ENCODE measurements at places on chromosomes 13 and 19. TPM values are rescaled to one million over a fixed set of nuclear protein-coding genes. Genes with fewer than 3 reads are reported as not detected.

DNA sequence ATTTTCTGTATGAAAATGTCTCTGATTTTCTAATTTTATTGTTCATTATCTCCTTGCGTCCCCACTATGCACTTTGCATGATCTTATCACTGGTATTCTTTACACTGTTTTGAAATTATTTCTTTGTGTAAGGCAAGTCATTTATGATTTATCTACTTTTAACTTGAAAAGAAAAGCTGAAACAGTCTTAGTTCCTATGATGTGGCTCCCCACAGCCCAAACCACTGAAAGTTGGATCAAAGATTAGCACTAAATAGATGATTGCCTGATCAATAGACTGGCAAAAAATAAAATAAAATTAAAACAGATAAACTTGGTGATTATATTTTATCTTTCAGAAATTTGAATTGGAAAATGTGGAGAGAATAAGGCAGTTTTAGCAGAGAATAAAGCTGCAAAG lies 1101.9 kb downstream of the PCDH9 start:
- no peak for DNase-seq

The C19orf33 gene
- 16.3 TPM for total RNA-seq

The CHST8 gene
- 0.48 TPM for total RNA-seq

GRCh38 chr13:42735010-42735409 lies 46.4 kb upstream of the FAM216B start:
- no peak for DNase-seq

GRCh38 chr13:41708713-41709112 lies 251.4 kb downstream of the RGCC start:
- no peak for DNase-seq

DNA sequence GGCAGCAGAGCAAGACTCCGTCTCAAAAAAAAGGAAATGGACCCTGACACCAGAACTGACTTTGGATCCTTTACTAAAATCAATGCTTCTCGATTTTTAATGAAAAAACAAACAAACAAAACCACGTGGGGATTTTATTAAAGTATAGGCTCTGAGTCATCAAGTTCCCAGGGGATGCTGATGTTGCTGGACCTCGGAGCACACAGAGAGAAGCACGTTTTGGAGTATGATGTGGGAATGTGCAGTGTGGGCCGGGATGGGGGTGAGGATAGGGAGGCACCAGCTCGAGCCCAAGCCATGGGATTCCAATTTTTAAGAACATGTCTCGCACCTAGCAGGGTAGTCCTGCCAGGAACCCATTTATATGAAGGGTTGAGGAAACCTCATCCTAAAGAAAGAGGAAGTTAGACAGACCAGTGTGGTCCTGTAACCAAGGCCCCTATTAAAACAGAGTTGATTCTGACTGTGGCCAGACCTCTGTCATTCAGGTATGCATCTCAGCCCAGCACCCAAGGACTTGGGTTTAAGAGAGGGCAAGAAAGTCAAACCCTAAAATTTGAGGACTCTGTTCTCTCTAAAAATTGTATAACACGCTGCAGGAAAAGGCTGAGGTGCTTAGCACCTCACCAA lies 6.4 kb downstream of the FLT1 start:
- no peak for DNase-seq

GRCh38 chr13:49786401-49787008 lies 6.0 kb downstream of the KPNA3 start:
- DNase-seq, result no peak

DNA sequence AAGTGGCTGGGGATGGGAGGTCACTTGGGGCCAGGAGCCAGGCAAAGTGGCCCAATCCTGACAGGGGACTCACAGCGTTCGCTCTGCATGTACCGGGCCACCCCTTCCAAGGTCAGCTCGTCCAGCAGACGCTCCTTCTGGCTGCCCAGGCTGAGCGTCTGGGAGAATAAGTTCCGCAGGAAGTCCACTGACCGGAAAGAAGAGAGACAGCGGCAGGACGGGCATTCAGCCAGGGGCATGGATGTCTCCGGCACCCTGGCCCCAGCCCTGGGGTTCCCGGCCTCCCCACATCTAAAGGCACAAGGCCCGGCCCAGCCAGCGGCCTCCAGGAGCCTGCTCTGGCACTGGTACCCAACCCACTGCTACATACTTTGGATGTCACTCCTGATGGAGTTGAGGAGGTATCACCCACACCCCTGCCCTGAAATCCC lies 6.1 kb downstream of the SIRT2 start:
- DNase-seq, result peak; percentile 38

DNA sequence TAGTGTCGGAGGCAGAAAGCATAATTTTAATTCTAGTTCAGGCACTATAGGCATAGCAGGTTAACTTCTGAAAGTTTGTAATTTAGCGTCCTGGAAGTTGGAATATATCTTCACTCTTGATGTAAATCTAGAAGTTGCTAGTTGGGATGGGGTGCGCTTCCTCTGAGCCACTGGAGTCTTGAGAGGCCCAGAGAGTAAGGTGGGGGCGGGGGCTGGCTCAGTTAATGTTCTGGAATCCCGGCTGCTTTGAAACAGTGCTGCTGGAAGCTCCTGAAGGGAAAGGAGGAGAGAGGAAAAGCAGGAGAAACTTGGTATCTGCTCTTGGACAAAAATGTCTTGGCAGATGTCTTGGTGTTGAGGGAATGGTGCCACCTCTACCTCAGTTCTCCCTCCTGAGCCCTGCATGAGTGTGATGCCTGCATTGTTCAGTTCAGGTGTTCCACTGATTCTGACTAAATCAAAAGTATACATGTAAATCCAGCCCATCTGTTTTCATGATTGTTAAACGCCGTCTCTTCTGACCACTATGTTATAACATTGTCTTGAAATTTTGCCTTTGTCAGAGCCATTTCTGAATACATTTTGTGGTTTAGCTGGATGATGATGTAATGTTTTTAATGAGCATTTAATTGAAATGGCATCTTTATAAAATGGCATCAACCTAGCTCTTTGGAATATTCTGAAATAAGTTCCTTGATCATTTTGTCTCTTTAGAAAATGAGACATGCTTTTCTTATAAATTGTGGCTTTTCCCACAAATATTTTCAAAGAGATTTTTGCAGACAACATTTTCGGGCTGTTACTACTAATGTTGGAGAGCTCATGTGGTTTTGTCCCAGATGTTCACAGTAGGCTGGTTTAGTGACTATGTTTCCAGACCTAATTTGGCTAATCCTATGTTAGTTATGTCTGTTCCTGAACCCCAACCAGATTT lies 202.7 kb downstream of the SHISA2 start:
- no peak for DNase-seq

The SYNE4 gene
- 0.43 TPM for total RNA-seq

The TMEM259 gene
- total RNA-seq, result 196 TPM

DNA sequence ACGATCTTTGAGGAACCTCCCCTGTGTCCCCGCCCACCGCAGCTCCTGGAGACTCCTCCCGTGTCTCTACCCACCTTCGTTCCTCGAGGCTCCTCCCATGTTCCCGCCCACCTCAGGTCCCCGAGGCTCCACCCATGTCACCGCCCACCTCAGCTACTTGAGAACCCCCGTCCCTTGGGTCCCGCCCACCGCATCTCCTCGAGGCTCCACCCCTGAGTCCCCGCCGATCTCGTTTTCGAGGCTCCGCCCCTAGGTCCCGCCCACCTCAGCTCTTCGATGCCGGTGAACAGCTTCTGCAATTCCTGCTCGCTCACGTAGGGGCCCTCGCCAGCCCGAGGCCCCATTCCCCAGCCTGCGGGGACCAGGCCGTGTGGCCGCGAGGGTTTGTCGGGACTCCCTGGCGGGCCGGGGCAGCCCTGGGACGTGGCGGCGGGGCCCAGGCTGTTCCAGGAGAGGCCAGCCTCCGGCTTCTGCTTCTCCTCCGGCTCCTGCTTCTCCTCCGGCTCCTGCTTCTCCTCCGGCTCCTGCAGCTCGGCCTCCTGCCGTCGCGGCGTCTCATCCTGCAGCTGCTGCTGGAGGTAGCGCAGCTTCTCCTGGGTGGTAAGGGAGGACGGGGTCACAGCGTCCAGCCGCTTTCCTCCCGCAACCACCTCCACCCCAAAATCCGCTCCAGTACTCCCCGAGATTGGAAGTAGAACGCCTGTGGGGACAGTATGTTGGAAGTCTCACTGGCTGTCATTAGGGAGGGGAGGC lies 16.7 kb downstream of the TSKS start:
- peak; percentile 73 for DNase-seq

The FGF9 gene
- 0.81 TPM for total RNA-seq

The CPT1C gene
- 25.8 TPM for total RNA-seq

DNA sequence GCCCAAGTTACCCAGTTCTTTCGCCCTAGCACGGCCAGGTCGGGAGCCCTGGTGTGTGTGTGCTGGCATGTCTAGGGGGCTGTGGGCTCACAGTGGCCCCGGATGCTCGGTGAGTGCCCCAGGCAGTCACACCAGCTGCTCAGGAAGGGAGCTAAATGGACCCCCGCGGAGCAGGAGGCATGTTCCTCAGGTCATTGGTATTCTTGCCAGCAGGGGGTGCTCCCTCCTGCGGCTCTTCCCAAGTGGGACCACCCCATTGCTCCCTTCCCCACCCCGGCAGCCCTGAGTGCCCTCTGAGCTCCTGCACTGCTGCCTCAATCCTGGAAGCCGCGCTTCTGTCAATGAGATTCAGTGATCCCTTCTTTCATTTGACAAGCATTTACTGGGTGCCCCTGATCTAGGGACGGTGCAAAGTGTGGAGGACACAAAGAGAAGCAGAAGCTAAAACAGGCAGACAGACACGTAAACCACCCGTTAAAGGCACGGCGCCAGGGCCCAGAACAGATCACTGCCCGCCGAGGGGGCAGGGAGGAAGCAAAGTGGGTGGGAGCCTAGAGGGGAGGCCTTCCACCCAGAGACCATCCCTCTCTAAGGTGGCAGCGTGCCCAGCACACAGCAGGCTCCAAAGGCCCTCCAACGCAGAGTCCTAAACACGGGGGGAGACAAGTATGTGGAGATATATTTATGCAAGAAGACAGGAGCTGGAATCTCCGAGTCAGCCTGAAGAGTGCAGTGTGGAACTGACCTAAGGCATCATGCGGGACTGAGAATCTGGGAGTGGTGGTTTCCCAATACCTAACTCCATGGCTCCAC lies 5.2 kb upstream of the ADPRHL1 start:
- DNase-seq, result no peak

DNA sequence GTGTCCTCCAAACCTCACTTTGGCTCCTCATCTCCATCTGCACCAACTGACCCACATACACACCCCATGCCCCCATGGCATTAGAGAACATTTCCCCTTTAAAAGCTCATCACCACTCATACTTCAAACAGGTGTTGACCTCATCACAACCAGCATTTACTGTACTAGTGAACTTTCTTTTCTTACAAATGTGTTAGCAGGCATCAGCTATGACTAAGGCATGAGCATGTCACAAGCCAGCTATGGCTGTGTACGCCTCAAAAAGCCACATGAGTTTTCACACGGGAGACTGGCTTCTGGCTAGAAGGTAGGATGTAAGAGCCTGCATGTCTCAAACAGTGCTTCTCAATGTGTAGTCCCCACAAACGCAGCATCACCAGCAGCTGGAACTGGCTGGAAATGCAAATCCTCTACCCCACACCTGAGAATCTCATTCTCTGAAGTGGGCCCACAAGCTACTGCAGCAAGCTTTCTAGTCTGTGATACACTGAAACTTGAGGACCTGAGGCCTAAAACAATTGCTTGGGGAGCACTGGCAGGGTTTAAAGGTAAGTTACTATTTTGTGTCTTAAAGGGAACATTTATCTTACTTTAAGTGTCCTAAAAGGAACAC lies 66.8 kb downstream of the TUBGCP3 start:
- DNase-seq, result no peak

DNA sequence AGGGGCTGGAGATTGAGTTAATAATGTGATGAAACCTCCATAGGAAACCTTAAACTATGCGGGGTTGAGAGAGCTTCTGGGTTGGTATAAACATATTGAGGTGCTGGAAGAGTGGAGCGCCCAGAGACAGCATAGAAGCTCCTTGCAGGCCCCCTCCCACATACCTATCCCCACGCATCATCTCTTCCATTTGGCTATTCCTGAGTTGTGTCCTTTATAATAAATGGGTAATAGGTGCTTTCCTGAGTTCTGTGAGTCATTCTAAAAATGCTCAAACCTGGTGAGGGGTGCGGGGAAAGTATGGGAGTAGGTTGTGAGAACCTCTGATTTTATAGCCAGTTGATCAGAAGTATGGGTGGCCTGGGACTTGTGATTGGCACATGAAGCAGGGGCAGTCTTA lies 14.6 kb downstream of the CCDC122 start:
- DNase-seq, result no peak

The ZNF791 gene
- total RNA-seq, result 38.3 TPM

DNA sequence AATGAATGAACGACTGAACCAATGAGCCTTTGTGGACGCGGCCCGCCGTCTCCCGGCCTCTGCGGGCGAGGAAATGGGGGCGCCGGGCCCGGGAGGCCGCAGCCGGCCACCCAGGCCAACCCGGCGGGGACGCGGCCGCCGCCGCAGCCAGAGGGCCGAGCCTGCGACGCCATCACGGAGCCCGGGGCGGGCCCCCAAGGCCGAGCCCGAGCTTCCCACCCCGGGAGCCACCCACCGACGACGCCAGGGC lies 216 bp downstream of the SUGP2 start:
- no peak for DNase-seq

DNA sequence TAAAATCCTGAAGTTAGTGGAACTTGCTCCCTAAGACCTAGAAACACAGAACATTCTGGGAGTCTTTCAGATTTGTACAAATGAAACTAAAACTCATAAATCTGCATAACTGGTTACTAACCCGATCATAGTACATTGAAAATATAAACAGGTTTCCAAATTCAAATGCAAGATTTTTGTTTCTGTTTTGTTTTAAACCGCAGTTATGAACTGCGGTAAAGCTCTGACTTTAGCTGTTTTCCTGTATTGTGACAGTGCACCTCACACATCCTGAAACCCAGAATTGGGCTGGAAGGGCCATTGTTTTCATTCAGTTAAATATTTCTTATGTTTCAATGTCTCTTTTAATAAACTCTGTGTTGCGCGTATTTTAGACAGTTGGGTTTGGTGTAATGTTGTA lies 204.7 kb downstream of the SHISA2 start:
- no peak for DNase-seq

The BRSK1 gene
- total RNA-seq, result 1.9 TPM

The RAB8A gene
- total RNA-seq, result 70.5 TPM

GRCh38 chr13:107969546-107969945 lies 245.8 kb downstream of the LIG4 start:
- DNase-seq, result no peak

DNA sequence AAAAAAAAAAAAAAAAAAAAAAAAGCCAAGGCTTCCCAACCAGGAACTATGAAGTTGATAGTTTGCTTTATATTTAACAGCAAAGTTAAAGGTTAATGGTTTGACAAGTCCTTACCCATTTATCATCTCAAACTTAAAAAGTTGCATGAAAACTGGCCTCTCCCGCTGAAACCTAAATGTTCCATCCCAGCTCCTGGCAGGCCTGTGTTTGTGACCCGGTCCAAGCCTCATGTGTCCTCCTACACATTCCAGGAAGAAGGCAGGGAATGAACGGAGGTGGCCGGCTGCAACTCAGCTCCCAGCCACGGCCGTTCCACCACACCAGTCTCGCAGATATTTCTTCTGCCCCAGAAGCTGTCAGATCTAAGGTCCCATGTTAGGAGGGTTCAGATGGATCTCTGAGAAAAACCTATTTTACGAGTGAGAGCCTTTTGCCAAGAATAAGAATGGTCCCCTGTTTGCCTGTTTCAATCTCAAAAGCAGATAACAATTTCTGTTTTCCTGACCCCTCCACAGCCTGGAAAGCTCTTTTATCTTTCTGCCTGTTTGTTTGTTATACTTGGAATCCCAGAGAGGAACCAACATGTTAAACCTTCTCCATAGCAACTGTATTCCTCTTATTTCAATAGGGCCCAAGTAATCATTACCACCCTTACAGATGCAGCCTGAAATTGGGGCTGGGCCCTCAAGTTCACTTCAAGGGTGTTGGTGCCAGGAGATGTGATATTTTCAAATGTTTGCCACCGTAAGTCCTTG lies 56.5 kb downstream of the KCTD12 start:
- peak; percentile 56 for DNase-seq
